ENCODE measurements at places on chromosomes 3 and 15.

DNA sequence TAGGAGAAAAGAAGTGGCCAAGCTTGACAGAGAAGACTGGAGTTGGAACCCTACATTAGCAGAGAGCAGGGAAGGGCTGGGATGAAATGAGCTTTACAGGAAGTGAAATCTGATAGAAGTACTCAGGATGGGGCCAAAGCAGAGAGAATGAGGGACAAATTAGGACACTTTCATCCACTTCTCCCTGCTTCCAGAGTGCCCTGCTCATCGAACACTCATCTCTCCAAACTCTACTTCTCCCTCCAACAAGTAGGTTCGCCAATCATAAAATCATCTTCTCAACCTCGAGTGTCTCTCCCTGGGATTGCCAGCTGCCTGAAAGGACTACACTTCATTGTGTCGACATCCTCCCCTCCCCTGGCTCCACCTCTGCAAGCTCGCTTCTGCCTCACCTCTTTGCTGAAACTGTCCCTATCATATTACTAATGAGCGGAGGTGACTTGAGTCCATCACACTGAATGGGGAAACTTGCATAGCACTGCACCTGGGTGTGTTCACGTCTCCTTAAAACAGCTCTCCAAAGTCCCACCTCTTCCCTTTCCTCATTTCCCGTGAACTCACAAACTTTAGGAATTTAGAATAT, 365.8 kb downstream of the FOXP1 start:
- DNase-seq, result no peak

DNA sequence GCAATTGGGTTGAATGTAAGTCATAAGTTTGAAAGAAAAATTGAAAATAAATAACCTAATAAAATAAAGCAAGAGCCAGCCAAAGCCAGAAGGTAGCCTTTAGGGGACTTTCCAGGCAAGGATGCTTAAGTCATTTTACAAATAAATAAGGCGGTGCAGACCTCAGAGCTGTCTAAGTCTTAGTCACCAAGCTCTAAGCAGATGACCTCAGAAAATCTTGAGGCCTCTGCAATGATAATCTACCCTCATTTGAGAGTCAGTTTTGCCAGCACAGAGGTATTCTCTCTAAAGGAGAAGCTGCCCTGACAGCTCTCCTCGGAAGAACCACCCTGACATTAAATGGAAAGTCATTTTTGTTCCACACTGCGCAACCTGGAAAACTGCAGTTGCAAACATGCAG, 113.9 kb downstream of the OXNAD1 start:
- DNase-seq, result no peak

DNA sequence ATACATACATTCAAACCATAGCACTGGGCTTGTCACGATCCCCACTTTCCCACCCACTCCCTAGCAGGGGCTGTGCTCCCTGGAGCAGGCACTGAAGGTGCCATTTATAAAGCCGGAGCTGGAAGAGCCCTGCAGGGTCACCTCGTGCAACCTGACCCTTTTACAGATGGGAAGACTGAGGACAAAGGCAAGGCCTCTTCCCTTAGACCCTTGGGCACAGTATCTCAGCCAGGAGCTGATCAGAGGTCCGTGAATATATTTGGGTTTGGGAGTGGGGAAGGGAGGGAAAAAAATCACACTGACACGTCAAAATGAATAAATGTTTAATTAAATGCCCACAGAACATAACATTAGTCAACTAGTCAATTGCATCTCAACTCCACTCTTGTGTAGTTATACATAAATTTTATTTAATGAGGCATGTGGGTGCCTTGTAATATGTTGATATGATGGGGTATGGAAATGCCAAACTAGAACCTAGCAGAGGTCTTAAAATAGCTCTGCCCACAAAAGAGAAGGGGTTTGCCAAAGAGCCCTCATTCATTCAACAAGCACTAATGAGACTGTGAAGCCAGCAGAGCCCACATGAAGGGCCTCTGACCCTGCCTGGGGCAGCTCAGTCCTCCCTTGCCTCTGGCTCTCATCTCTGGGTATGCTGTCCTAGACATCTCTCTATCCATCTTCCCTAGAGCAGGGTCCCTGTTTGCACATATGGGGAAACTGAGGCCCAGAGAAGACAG, 119.4 kb downstream of the NUP210 start:
- no peak for DNase-seq

- no peak for DNase-seq
These were observed 73.0 kb downstream of the LIPC start for GRCh38 chr15:58504674-58505234.

DNA sequence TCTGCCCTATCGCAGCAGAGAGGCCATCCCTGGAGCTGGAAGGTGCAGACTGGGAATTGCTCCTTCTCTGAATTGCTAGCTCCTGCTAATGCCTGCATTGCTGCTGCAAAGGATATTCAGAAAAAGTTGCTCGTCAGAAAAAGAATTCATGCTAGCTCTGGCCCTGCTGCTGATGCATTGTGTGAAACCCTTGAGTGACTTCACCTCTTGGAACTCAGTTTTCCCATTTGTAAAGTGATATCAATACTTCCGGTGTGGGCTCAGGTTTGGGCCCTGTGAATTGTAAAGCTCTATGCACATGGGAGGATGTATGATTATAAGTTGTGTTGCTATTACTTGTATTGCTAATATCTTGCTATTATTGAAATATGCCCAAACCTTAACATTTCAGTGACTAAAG, 11.4 kb downstream of the SQOR start:
- no peak for DNase-seq

DNA sequence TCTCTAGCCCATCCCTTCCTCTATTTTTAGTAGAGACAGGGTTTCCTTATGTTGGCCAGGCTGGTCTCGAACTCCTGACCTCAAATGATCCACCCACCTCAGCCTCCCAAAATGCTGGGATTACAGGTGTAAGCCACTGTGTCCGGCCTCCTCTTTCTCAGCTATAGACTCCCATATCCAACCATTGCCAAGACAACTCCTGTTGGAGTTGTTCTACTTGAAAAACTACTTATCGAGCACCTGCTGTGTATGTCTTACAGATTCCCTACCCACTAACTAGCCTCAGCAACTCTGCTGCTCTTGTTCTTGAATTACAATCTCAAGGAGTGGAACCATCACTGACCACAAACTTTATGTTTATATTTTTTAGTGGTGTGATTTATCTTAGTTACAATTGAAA, 186.6 kb downstream of the SLC9A9 start:
- no peak for DNase-seq

DNA sequence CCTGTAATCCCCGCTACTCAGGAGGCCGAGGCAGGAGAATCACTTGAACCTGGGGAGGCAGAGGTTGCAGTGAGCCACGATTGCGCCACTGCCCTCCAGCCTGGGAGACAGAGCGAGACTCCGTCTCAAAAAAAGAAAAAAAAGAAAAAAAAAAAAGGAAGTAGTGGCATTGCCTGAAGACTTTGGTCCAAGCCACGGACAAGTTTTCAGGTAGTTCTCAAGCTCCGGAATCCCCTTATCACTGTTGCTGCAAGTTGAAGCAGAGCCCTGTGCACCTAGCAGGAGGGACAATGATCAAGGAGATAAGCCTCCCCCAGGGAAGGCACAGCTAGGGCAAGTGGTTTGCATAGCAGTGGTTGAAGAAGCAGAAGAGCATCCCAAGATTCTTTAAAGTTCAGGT, 97.6 kb downstream of the MEX3B start:
- no peak for DNase-seq

DNA sequence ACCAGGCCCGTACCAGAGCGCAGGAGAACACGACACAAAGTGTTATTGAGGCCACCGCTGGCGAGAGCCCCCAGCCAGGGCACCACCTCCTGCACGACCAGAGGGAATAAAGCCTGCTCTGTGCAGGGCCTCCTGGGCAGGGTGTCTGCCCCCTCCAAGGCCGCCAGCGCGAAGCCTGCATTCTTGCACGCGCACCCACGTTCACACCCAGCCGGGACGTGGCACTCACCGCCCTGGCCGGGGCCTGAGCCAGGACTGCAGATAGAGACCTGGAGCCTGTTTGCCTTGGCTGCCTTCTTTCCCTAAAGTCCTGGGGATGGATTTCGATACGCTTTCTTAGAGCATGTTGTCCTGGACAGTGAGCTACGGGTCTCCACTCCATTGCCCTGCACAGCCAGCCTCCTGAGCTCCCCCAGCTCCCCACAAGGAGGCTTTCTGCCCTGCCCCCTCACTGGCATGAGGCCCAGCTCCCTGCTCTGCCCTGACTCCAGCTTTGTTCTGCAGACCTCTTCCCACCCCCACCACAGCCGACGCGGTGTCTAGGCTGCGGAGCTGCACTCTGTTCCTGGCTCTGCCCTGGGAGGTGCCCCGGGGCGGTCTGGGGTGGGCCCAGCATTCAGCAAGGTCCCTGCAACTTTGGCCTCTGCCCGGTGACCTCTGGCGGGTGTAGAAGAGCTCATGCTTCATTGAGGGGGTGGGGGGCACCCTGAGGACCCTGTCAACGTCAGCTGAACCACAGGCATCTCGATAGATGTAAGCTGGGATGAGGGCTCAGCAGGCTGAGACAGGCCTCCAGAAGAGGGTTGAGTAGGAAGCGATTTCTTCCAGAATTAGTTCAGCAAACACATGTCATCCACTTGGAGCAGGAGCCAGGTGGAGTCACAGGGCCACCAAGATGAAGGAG, 145.0 kb downstream of the LRRK1 start:
- DNase-seq, result no peak

- peak; percentile 83 for DNase-seq
These were observed at the start of gene YEATS2 for GRCh38 chr3:183697610-183698317. Gene YEATS2 (plus strand): TSS chr3:183697797. CDS start chr3:183715163, 17,366 bp downstream.

GRCh38 chr3:166270429-166270828, 433.2 kb upstream of the BCHE start:
- no peak for DNase-seq

DNA sequence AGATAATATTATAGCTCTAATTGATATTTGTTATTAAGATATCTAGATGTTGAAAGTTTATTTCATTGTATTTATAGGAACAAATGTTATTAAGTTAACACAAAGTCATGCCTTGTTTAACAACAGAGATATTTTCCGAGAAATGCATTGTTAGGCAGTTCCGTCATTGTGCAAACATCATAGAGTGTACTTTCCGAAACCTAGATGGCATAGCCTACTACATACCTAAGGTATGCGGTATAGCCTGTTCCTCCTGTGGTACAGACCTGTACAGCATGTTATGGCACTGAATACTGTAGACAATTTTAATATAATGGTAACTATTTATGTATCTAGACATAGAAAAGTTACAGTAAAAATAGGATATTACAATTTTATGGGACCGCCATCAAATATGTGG, 114.3 kb downstream of the NAALADL2 start:
- DNase-seq, result no peak

- DNase-seq, result no peak
These were observed 82.7 kb downstream of the ABHD5 start for GRCh38 chr3:43773273-43774094.

- DNase-seq, result no peak
These were observed 64.0 kb downstream of the CHST2 start for GRCh38 chr3:143183665-143183964.

DNA sequence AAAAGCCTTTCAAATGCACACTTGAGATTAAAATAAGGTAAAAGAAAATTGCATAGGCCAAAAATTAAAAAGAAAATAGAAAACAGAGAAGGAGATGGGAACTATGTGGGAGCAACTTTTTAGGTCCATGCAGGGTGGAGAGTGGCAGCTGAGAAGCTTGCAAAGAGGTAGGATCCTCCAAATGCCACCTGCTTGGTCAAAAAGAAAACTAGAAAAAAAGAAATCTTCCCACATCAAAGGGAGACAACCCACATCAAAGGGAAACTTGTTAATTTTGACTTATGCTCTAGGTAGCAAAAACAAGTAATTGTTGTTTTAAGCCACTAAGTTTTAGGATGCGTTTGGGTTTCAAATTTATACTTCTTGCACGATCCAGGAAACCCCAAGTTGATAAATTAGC, 342.9 kb downstream of the IL20RB start:
- no peak for DNase-seq

DNA sequence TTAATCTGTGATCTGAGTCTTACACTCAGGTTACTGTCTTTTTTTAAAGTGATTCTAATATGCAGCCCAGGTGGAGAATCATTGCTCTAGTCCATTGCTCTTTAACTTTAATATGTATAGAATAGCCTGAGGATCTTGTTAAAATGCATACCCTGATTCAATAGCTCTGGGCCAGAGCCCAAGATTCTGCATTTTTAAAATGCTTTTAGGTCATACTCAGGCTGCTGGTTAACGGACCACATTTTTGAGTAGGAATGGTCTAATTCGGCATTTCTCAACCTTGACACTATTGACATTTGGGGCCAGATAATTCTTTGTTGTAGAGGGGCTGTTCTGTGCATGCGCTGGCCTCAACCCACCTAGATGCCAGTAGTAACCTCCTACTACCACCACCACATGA, 20.9 kb upstream of the FSTL1 start:
- DNase-seq, result no peak

DNA sequence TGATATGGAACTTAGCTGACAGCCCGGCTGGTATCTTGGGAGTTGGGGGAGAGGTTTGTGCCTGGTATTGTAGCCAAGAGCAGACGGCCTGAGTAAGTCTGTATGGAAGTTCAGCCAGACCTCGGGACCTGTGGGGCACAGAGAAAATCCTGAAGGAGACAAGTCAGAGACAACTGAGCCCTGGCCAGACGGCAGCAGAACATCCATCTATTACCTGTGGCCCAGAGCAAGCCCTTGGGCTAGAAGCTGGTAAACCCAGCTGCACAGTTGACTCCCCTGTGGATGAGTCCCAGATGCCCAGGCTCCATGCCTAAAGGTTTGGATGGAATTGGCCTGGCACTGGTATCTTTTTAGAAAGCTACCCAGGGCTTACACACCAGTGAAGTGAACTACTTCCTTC, 70.4 kb upstream of the DLG1 start:
- DNase-seq, result no peak

- no peak for DNase-seq
These were observed 89.0 kb downstream of the MRPL46 start for GRCh38 chr15:88378188-88378637.

DNA sequence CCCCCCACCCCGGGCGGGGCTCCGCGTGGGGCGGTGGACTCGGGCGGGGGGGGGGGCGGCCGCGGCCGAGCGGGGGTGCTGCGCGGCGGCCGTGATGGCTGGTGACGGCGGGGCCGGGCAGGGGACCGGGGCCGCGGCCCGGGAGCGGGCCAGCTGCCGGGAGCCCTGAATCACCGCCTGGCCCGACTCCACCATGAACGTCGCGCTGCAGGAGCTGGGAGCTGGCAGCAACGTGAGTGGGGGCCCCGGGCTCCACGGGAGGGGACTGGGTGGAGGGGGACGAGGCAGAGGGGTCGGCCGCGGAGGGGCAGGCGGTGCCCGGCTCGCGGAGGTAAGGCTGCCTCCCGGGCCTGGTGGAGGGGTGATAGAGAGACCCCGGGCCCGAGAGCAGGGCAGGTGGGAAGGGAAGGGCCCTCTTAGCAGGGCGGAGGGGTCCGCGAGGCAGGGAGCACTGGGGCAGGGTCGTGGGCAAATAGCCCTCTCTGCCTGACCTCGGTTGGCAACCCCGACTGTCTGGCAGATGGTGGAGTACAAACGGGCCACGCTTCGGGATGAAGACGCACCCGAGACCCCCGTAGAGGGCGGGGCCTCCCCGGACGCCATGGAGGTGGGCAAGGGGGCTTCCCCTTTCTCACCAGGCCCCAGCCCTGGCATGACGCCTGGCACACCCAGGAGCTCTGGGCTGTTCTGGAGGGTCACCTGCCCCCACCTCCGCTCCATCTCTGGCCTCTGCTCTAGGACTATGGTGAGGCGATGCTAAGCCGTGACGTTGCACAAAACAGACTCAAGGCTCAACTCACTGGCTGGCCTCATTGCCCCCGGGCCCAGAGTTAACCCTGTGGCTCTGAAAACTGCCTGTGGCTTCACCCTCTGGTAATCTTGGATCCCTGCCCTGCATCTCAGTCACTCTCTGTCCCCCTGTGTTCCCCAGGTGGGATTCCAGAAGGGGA, at the start of gene ECE2:
TSS of gene ECE2 (plus strand) at position 62 of the 950 bp plus-strand sequence. CDS start at position 194, 132 bp downstream.
- no peak for DNase-seq

- DNase-seq, result no peak
These were observed 18.2 kb upstream of the SNRPA1 start for GRCh38 chr15:101313041-101313761.

Measured in type B pancreatic cell (in vitro differentiated cells).